ENCODE measurements at places on chromosomes 5 and 9.

- no peak for DNase-seq
Observed at GRCh38 chr5:100505984-100506670, 29.0 kb upstream of the FAM174A start.

DNA sequence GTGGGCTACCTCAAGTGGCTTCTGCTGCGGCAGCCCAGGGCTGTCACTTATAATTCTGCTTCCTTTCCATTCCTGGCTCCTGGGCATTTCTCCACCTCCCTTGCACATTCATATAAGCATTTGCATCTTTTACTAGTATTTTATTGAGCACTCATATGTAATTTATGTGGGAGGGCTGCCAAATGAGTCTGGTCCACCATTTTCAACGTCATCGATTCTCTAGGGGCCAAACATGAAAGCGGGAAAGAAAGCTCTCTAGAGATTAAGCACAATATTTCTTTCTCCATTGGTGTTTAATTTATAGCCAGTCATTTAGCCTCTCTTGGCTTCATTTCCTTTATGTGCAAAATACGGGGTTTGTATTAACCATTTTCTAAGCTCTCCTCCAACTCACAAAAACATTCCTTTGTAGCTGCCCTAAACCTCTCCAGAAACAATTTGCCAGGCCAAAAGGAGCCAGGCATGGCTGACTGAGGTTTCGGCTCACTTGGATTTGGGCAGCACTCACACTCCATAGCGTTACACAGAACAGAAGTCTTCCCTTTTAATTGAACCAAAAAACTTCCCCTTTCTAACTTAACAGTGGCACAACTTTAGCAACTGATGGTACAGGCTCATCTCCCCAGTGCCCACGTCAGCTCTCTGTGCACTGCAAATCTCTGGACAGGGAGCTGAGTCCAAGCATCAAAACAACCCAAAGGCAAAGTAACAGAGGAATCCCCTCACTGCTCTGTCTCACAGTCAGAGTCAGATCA, 183.5 kb downstream of the ROR2 start:
- DNase-seq, result no peak

DNA sequence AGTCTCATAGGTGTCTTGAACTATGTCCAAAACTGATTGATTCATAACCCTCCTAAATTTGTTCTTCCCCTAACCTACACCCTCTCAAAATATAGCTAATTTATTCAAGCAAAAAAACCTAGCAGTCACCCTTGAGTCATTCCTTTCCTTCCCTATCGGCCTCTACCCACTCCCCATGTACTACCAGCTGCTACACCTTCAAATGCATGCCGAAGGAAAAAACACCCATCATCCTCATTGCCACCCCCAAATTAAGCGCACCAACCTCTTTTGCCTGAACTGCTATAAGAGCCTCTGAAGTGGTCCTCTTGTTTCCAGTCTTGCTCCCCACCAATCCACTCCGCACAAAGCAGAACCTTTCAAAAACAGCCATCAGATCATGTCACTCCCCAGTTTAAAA, 12.6 kb downstream of the LIFR start:
- no peak for DNase-seq

DNA sequence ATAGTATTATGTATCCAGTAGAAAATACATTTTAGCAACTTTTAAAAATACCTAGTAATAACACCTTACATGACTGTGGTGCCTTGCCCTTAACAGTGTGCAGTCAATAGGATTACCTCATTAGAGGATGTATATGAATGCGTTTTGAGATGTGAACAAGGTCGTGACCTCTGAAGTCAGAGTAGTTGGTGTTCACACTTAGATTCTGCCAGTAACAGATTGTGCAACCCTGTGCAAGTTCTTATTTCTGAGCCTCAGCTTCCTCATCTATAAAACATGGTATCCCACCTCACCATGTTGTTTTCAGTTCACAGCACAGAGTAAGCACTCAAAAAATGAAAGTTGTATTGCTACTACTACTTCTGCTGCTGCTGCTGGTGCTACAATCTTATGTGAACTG, 347.3 kb downstream of the KDM4C start:
- no peak for DNase-seq

GRCh38 chr9:15294604-15295003, 12.4 kb downstream of the TTC39B start:
- no peak for DNase-seq

Measured in activated CD4-positive, alpha-beta T cell treated with anti-CD3 and anti-CD28 coated beads, Interleukin-2, amount 50 U/mL, for 4 hours (primary cell).